Effector memory CD8-positive, alpha-beta T cell (primary cell): ENCODE measurements at places on chromosomes 7 and 10.
A peak's percentile ranks its signal among the peaks of the same experiment; 100 is the strongest.

DNA sequence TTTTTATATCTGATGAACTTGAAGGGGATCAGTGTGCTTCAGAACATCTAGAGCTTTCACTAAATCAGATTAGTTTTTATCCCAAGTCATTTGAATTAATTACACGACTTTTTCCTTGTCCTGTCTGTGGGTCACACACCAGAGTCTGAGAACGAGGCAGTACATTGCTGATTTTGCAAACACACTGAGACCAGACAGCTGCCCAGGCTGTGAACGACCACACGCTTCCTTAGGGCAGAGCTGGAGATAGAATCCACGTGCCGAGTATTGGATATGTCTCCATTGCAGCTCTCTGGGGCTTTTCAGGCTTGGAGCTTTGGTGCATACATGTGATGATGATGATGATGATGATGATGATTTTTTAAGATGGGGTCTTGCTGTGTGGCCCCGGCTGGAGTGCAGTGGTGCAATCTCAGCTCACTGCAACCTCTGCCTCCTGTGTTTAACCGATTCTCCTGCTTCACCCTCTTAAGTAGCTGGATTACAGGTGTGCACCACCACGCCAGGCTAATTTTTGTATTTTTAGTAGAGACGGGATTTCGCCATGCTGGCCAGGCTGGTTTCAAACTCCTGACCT lies 81.1 kb downstream of the CAMK1D start:
- DNase-seq = no peak

DNA sequence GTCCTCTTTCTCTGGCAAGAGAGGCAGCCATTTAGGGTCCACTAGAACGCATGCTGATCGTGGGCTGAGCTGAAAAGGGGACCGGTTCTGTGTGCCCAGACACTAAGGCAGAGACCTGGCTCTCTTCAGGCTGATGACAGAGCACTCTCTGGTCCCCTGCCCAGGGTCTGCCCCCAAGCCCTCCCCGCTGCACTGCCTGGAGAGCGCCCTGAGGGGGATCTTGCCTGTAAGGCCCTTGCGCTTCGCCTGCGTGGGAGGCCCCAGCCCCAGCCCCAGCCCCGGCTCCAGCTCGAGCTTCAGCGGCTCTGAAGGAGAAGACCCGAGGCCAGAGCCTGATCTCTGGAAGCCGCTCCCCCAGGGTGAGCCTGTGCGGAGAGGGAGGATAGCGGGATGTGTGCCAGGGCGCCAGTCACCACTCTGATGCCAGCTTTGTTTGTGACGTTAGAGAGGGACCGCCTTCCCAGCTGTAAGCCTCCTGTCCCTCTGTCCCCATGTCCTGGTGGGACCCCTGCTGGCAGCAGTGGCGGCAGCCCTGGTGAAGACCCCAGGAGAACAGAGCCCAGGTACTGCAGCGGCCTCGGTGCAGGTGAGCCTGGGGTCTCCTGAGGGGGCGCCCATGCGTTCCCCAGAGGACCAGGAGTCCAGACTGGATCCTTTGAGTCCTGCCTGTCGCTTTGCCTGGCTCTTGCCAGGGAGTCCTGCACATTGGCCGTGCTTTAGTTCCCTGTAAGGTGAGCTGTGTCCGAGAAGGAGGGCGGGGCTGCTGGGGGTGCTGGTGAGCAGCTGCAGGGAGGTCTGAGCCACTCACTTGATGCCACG lies 43.2 kb downstream of the ZNF467 start:
- no peak for DNase-seq

DNA sequence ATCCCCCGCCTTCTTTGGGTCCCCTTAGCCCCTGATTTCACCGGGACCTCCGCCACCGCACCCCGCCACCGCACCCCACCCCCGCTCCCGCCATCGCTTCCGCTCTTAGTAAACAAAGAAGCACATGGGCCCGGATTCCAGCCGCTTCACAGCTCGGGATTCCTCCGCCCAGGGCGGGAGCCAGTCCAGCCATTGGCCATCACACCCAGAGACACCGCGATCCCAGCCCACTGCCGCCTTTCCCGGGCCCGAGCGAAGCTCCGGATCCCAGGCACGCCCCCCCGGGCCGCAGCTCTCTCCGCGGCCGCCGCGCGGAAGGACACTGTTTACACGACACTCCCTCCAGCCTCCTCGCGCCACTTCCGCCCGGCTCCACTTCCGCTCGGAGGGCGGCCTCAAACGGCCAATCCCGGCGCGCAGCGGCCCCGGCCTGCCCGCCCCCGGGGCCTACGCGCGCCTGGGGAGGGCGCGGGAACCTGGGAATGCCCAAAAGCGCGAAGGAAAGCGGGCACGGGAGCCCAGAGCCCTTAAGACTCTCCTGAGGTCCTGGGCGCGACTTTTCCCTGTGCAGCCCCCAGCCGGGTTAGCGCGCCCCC lies 679 bp downstream of the MCM7 start:
- peak; percentile 79 for DNase-seq

GRCh38 chr10:90592638-90593302 lies 265.1 kb downstream of the HTR7 start:
- no peak for DNase-seq

- DNase-seq = no peak
Measured at GRCh38 chr7:157434701-157435100, 97.9 kb downstream of the DNAJB6 start.

DNA sequence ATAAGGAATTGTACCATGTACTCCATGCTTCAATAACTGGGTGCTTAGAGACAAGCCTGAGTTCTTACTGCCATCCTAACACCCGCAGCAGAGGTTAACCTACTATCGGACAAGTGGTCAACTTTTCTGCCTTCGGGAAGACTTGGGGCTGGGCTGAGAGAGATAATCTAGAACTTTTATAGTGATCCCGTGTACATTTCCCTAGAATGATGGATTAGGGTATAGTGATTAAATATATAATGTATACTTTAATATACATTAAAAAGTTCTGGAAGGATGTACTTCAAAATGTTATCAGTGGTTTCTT lies 12.2 kb upstream of the HNRNPF start:
- DNase-seq = no peak

- DNase-seq = no peak
Measured at GRCh38 chr10:85901599-85901998, 465.0 kb downstream of the GRID1 start.

DNA sequence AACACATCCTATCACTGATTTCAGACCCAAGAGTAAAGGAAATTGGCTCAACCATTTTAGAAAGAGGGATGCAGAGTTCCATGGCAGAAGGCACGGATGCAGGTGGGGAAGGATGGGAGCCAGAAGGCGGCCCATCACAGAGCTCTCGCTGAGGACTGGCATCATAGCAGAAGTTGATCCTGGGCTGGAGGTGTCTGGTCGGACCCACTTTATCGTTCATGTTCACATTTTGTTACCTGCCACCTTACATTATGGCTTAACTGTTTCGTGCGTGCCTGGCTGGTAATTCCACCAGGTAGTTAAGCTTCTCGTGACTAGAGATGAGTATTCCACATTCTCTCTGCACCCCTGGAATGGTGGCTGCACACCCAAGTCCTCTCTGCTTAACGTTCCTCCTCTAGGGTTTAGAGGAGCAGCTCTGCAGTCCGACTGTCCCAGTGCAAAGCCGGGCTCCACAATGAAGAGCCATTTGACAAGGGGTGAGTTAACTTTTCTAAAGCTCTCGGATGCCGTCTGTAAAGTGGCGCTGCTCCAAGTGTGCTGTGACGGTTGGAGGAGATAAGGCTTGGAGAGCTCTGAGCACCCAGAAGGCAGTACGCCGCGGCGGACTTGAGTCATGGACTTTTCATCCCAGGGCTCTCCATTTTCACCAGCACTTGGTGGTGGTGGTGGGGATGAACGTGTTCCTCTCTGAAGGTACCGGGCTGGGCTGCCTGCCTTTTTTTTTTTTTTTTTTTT lies 157.1 kb upstream of the SHH start:
- no peak for DNase-seq

GRCh38 chr10:25982107-25982506 lies 48.1 kb downstream of the MYO3A start:
- no peak for DNase-seq

- peak; percentile 44 for DNase-seq
Measured at GRCh38 chr7:114085592-114086501, 167.0 kb upstream of the PPP1R3A start.

GRCh38 chr7:122719010-122719578 lies 16.4 kb upstream of the RNF148 start:
- no peak for DNase-seq

GRCh38 chr10:66586897-66587679 lies 338.7 kb upstream of the LRRTM3 start:
- DNase-seq = no peak

GRCh38 chr10:119305860-119306513 lies 98.6 kb downstream of the GRK5 start:
- peak; percentile 76 for DNase-seq

DNA sequence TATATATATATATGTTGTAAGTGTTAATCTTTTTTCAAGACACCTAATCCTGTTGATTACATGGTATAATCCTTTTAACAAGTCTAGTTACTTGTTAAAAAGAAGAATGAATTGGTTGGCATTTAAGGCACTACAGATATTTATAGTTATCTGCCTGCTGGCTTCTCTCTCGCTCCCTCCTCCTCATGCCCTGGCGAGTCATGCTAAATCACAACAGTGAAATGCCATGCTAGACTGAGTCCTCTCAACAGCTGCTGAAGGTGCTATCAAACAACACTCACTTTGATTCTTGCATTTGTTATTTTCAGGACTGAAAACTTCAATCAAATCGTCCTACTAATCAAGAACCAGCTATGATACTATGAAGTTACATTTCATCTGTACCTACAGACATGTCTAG lies 15.4 kb downstream of the NRAP start:
- DNase-seq = no peak

DNA sequence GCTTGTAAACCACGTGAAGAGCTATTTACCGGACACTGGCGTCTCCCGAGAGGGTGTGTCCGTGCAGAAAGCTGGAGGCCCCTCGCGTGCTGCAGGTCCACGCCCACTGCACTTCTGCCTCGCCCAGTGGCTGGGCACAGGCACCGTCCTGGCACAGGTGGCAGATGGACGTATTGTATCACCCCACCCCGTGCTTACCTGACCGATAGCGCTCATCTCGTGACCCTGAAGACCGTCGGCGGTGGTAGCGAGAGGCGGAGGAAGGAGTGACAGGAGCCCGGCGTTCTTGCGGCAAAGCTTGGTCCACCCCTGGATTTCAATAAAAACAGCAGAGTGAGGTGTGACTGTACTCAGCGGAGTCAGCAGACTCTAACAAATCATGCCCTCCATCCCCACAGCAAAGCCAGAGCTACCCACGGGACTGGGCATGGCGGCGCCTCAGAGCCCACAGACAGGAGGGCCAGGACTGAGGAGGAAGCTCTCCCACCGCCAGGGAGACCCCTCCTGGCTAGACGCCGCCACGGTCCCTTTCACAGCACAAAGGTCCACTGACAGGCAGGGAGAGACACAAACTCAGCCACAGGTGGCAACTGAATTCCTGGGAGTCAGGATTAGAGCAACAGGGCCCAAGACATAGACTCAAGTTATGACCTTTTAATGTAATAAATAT lies 217.1 kb downstream of the DIP2C start:
- DNase-seq = no peak

DNA sequence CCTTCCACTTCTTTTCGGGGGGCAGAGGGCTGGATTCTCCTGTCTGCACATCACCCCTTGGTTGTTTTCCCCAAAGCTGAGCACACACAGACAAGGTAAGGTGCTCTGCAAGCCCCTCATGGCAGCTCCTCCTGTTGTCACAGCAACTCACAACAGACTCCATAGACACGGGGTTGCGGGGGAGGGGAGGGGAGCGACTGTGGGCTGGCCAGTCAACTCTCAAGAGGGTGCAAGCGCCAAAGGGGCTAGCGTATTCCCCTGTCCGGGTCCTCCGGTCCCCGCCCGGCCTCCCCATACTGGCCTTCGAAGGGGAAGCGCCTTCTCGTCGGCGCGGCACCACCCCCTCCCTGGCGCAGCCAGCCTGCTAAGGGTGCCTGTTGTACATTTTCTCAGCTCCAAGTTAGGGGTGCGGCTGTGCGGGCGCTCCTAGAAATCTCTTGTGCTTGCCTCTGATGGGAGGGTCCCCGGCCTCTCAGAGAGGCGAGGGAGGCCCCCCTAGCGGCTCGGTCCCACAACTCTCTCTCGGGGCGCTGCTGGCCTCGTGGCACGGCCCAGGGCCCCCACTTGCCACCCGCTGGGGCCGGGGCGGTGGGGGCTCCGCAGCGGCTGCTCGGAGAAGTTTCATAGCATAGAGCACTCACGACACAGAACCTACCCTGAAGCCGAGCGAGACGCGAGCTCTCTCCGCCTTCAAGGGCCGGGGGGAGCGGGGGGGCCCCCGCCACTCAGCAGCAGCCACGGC lies 498 bp downstream of the RHOBTB1 start:
- no peak for DNase-seq

GRCh38 chr7:36272211-36272566 lies 117.5 kb upstream of the ANLN start:
- no peak for DNase-seq

DNA sequence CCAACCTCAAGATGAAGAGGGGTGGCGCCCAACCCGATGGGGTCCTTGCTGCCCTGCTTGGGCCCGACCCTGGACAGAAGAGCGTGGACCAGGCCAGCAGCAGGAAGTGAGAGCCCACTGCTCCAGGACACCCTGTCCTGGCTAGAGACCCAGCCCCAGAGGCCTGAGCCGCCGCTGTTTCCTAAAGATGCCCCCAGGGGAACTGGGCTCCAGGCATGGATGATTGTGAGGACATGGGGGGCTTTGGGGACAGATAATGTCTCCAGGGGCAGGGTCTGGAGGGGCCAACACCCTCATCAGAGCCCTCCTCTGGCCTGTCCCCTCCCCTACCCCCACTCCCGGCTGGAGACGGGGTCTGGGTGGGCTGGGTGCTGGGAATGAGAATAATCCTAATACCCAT lies 71.7 kb downstream of the MYL10 start:
- DNase-seq = no peak

GRCh38 chr7:95342642-95343307 lies 18.4 kb upstream of the PON1 start:
- no peak for DNase-seq

- DNase-seq = no peak
Measured at GRCh38 chr10:119669331-119669730, 18.2 kb downstream of the BAG3 start.

- DNase-seq = no peak
Measured at GRCh38 chr7:158802535-158803366, 26.6 kb downstream of the ESYT2 start.

DNA sequence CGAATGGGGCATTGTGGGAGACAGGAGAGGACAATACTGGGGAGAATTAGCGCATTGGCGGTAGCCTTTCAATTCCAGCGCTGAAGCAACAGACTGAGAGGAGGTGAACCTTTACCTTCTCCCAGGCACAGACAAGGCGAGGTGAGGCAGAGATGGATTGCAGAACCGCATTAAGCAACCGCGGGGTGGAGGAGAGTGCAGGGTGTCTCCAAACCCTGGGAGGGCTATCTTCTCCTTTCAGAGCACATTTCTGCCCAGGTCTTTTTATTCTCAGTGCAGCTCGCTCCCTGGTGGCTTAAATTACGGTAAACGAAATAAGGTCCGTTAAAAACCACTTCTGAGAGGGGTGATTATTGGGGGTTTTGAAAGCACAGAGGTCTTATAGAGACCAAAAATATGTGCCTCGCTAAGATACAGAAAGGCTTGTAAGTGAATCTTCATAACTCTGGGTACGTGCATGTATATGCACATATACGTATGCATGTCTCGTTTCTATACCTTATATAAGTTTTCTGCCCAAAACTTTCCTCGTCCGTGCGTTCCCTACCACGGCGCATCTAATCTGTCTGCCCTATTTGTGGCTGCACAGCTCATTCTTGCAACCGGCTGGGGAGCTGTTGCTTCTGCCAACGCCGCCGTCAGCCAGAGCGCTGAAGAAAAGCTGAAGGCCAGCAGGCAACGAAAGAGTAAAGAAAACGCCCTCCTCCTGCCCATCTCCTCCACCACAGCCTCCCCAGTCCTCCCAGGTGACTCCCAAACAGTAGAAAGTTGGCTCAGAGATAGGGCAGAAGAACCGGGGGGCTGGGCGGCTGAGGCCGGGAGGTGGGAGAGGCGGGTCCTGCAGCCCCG lies 895 bp upstream of the ZNF804B start:
- DNase-seq = no peak
